ENCODE measurements at places on chromosomes 1 and 21.

- DNase-seq, result no peak
Observed at GRCh38 chr1:172653015-172653709, 5.7 kb upstream of the FASLG start.

DNA sequence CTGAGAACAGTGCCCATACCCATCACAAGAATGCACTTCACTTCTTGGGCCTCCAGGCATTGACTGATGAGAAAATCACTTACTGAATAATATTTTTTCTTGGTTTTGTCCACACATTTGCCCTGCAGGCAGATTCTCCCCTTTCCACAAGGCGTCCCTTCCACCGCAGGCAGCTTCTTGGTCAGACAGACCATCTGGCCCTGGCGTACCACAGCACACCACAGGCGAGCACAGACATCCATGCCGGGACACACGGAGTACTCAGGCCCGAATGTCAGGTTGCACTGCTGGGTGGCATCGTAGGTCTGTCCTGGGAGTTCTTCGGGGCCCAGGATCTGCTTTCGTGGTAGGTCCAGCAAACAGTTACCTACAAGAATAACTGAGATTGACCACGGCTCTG, 32.5 kb downstream of the ADAMTS5 start:
- no peak for DNase-seq

GRCh38 chr21:22062472-22063139, 1064.4 kb downstream of the NCAM2 start:
- no peak for DNase-seq

DNA sequence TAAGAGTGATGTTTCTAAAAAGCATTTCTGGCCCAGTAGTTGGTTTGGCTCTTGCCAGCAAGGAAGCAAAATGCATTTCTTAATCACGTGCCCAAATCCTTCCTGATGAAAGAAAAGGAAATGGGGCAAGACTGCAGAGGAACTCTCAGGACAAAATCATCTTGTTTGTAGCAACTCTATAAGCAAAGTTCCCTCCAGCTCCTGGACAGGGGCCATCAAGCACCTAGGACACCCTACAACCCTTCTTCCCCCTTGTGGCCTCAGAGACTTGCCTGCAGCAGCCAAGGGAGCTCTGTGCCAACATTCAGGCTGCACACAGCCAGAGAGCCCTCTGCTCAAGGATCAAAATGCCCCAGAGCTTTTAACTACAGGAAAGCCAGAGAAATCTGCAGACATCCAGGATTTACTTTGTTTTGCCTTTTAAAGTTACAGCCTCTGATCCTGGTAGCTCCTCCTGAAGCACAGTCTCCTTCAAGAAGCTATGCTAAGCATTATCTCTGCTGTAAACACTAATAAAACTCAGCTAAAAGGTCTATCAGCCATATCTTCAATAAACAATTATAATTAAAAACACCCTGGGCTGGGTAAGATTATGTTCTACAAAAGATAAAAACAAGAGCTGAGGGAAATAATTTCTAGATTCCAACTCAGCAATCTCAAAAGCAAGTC, 105.0 kb downstream of the KIAA0319L start:
- no peak for DNase-seq

DNA sequence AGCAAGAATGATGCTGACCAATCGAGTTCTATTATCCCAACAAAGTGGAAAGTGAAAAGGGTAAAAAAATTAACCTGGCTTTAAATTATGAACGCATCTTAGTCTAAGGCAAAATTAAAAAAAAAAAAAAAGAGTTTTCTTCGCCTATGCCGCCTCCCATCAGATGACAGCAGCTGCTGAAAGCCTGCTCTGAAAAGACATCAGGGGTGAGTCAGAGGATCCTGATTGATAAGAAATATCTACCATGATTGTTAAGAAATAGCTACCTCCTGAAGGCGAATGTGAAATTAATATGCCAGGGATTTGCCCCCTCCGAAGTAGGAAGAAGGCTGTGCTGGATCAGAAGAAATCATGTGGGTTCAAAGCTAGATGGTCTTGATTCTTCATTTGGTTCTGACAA, 216.8 kb upstream of the C1orf87 start:
- no peak for DNase-seq

DNA sequence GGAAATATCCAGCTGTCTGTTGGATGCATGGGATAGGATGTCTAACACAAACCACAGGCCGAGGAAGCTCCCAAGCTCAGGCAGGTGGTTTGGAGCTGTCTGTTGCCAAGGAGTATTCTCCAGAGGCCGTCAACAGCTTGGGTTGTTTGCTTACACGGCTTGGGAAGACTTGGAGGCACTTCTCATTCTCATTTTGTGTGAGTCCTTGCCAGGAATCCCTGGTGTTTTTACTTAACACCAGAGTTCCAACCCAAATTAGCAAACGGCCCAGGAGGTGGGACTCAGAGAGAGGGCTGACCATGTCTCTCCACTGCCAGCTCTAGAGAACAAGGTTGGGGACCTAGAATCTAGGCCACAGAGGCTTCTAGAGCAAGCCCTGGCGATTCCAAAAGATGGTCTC, 72.7 kb upstream of the FAM20B start:
- DNase-seq, result no peak

DNA sequence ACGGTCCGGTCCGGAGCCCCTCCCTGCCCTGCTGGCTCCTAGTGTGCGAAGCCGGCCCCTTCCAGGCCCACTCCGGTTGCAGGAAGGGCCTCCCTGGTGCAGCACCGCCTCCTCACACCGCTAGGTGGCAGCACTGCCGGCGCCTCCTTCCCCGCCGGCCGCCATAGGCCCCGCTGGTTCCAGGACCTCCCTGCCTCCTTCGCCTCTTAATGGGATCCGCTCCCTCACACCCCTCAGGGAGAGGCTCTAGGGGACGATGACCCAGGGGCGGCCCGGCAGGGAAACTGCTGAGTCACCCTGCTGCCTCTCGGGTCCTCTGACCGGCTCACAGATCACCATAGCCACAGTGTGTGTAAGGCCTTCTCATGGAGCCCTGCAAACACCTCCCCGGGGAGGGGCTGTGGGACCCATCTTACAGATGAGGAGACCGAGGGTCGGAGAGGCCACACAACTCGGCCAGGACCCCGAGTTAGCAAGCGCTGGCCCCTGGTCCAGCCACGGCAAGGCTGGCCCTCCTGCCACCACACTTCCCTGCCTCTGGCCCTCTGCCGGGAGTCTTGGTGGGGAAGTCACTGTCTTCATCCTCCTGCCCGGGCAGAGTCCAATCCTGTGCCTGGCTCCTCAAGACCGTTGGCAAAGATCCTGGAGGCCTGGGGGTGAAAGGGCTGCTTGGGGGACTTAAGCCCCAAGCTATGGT, 1.6 kb upstream of the AJAP1 start:
- DNase-seq, result peak; percentile 40

DNA sequence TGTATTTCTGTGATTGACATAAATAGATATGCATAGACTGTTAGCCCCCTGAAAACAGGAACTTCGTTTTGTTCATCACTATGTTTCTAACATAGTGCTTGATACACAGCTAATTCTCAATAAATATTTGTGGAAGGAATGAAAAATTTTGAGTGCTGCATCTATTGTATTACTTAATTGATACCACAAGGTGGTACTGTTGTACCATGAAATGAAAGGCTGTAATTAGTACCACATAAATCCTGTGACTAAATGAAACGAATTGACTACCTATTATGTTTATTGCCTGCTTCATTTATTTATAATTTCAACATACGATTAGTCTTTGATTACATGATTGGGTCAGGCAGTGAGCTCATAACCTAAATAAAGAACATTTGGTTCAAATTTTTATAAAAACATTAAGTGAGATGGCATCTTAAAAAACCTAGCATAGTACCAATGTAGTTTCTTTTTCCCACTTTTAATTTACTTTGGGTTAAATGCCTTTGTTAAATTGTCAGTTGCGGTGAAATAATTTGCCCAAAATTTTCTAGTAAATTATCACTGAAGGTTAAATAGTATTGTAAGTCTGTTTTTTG, 15.0 kb upstream of the TGFB2 start:
- DNase-seq, result no peak
